ENCODE measurements at places on chromosomes 1 and 21. TPM values are rescaled to one million over a fixed set of nuclear protein-coding genes. Genes with fewer than 3 reads are reported as not detected.

DNA sequence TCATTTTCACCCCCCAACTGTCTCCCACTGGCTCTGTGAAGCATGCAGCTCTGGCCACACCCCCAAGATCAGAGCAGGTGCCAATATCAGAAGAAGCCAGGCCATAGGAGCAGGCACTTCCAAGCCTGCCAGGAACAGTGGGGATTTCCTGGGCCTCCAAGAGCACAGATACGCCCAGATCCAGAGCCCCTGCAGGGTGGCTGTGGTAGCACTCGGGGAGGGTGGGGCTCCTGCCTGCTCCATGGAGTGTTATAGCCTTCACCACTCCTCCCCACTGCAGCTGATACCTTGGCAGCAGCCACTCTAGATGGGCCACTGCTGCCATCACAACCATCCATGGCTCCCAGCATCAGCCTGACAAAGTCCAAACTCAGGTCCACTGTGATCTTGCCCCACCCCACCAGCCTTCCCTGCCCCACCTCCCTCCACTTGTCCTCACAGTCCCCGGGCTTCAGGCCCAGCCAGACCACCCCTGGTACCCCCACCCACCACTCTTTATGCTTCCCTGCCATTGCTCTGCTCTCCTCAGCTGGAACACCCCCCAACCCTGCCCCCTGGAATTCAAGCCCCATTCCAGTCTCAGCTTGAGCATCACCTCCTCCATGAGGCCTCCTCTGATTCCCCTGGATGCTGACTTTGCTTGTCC, 448.3 kb downstream of the MATN1 start:
- no peaks in the 10 kb centered on the region for H3K27me3 ChIP-seq
- no peak for DNase-seq
- H3K36me3 ChIP-seq: no peaks in the 10 kb centered on the region
- no peaks in the 10 kb centered on the region for H3K4me1 ChIP-seq
- no peak overlapping the region for H3K27ac ChIP-seq

GRCh38 chr21:38202811-38203210, 54.0 kb upstream of the KCNJ15 start:
- H3K4me1 ChIP-seq: no peaks in the 10 kb centered on the region
- H3K27ac ChIP-seq: no peak overlapping the region
- H3K36me3 ChIP-seq: no peaks in the 10 kb centered on the region
- H3K27me3 ChIP-seq: no peaks in the 10 kb centered on the region

- no peak for DNase-seq
- no peaks in the 10 kb centered on the region for H3K36me3 ChIP-seq
- no peaks in the 10 kb centered on the region for H3K4me1 ChIP-seq
Measured at GRCh38 chr1:24900985-24901781, 28.9 kb downstream of the RUNX3 start.

DNA sequence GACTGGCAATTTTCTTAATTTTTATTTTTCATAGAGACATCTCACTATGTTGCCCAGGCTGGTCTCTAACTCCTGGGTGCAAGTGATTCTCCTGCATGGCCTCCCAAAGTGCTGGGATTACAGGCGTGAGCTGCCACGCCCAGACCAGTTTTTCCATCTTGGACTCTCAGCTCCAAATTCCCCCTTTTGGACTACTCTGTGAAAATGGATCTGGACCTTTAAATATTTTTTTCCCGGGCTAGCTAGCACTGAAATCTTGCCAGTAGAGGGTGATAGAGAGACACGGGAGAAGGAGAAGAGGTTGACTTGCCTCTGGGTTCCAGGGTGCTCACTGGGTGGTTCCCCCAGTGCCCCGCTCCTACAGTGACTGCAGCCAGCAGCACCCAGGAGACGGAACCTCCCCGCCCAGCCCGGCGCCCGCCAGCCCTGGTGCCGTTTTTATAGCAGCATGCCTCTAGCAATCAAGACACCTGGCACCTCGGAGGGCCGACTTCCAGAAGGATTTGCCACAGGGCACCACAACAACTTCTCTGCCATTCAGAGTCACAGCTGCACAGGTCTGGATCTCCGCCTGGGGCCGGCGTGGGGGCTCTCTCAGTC, 34.7 kb upstream of the SCCPDH start:
- no peaks in the 10 kb centered on the region for H3K36me3 ChIP-seq
- H3K27ac ChIP-seq: no peak overlapping the region
- peak; percentile 82 for DNase-seq
- H3K4me3 ChIP-seq: peak overlapping the region; percentile 21
- peaks cover 4% of the 10 kb centered on the region for H3K4me1 ChIP-seq

DNA sequence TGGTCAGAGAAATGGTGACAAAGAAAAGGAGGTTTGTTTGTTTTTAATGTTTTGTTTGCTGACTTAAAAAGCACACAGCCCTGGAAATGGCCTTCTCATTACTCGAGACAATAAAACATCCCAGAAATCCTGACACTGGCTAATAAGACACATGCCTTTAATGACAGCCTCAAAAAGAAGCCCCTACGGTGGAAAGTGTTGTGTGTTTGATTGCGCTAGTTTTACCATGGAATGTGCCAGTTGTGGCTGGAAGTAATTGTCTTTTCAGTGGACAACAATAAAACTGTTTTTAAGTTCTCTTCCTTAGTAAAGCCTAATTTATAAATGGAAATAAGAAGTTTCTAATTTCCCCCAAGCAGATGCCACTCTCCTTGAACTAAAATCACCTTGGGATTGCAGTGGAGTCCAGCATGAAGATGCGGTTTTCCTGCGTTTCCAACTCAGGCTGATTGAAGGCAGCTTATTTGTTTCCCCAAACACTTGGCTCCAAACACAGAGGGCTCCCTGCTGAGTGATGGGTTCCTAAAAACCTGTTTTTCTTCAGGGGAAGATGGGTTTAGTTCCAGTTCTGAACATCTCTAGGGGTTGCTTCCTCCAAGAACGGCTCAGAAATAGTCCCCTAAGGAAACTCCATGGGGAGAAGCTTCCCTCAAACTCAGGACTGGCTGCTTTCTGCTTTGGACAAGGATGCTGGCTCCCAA, 54.3 kb downstream of the CD247 start:
- DNase-seq: no peak
- H3K4me1 ChIP-seq: no peaks in the 10 kb centered on the region
- no peak overlapping the region for H3K27ac ChIP-seq
- no peak overlapping the region for H3K4me3 ChIP-seq
- H3K36me3 ChIP-seq: no peaks in the 10 kb centered on the region

DNA sequence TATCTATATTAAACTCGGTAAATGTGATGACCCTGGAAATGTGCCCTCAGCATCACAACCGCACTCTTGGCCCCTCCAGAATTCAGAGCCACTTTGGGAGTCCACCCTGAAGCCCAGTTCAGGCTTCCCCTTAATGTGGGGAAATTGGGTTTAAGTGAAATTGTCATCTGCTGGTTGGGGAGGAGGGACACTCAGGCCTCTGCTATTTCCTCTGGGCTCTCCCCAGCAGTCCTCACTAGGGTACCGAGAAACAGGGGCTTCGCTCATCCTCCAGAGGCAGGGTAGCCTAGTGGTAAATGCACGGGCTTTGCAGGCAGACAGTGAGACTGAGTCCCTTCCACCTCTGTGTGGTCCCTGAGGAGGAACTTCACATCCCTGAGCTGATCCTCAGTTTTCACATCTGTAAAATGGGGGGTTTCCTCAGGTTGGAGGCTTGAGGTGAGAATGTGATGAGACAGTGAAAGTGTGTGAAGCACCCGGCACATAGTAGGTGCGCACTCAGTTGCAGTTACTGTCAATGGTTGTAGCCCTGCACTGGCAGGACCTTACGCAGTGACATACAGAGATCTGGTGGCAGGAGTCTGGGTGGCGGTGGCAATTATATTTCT, 14.6 kb upstream of the WNT4 start:
- H3K27me3 ChIP-seq: peaks cover 5% of the 10 kb centered on the region
- no peaks in the 10 kb centered on the region for H3K36me3 ChIP-seq
- no peak for DNase-seq
- H3K4me1 ChIP-seq: no peaks in the 10 kb centered on the region
- no peak overlapping the region for H3K27ac ChIP-seq
- H3K4me3 ChIP-seq: no peak overlapping the region

DNA sequence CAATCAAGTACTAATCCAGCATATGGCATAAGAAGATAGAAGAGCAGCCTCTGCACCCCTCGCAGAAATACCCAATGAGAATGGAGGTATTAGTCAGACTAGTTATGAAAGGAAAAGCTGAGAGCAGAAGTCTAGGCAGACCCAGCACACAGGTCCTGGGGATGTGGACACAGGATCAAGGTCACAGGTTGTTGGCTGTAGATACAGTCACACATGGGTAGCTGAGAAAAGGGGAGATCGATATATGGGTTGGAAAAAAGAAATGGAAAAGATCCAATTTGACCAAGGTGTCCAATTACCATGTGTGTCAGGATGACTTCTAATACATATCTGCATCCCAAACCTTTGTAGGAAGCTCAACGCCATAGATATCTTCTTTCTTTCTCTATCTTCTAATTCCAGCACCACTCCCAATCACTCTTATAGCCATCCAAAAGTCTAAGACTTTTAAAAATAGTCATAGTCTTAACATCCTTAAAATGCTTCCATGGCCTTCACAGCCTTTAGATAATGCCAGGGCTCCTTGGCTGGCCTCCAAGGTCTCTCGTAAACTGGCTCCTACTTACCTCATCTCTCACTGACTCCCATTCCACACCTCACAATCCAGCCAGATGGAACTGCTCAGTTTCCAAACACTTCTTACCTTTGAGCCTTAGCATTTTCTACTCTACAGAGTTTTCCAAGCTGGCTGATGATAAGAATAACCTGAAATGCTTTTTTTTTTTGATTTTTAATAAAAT, 8.3 kb upstream of the ZC3H11B start:
- no peaks in the 10 kb centered on the region for H3K27me3 ChIP-seq
- DNase-seq: no peak
- no peaks in the 10 kb centered on the region for H3K4me1 ChIP-seq
- H3K27ac ChIP-seq: no peak overlapping the region
- H3K36me3 ChIP-seq: no peaks in the 10 kb centered on the region
- no peak overlapping the region for H3K4me3 ChIP-seq

GRCh38 chr1:116311193-116311592, 61.9 kb upstream of the ATP1A1 start:
- H3K27ac ChIP-seq: peak overlapping the region; percentile 63
- H3K4me1 ChIP-seq: no peaks in the 10 kb centered on the region

DNA sequence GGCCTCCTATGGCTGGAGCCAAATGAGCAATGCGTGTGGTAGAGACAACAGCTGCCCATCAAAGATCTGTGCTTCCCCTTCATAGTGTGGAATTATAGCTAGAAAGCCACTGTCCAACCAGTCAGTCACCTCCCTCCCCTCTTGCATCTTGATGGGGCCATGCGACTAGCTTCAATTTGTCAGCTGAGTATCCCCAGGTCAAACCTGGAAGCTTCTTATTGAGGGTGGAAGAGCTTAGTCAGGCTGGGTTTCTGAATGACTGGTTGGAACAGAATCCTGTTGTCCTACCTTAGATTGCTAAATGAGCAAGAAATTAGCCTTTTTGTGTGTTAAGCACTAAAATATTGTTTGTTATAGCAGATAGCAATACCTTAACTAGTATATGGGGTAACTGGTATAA, 625.4 kb downstream of the PTPRC start:
- no peak overlapping the region for H3K27ac ChIP-seq
- DNase-seq: no peak
- no peaks in the 10 kb centered on the region for H3K36me3 ChIP-seq
- H3K27me3 ChIP-seq: no peaks in the 10 kb centered on the region
- H3K4me1 ChIP-seq: no peaks in the 10 kb centered on the region
- H3K4me3 ChIP-seq: no peak overlapping the region

DNA sequence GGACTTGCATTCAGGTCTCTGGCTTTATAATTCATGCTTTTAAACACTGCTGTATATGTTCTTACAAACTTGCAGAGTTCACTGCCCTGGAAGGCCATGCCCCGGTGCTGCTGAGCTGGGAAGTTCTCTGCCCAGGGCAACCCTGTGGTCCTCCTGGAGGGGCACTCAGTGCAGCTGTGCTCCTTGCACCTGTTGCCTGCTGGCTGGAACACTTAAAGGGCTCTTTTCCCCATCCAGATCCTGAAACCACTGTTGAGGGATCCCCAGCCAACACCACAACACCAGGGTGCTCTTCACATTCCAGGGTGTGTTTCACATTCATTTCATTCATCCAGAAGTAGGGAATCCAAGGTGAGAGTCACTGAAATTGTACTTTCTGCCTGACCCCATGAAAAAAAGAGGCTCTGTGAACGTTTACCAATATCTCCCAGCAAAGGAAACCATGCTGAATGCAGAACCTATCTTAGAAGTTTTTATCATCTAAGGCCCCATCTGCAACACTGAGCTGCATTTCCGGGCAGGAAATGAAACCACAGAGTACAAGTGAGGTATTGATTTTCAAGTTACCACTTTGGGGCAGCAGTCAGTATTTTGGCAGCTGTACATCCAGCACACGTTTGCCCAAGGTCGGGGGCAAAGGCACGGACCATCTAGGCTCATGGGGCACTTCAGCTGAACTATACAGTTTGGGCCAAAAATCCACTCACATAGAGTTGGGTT, 16.4 kb upstream of the KIAA0040 start:
- no peaks in the 10 kb centered on the region for H3K4me1 ChIP-seq
- DNase-seq: no peak
- H3K27me3 ChIP-seq: no peaks in the 10 kb centered on the region
- peak overlapping the region; percentile 55 for H3K27ac ChIP-seq
- H3K4me3 ChIP-seq: no peak overlapping the region

GRCh38 chr1:91176250-91176649, 154.4 kb upstream of the ZNF644 start:
- no peaks in the 10 kb centered on the region for H3K4me1 ChIP-seq
- no peak for DNase-seq
- no peak overlapping the region for H3K27ac ChIP-seq
- no peaks in the 10 kb centered on the region for H3K36me3 ChIP-seq
- peaks cover 3% of the 10 kb centered on the region for H3K27me3 ChIP-seq

TIE1 gene
- total RNA-seq: 59.4 TPM

UBE2U gene
- total RNA-seq: not detected

KRTAP19-2 gene
- not detected for total RNA-seq

PAPPA2 gene
- total RNA-seq: 0.17 TPM
